ENCODE measurements at places on chromosomes 5 and 9.

- no peak for DNase-seq
These were observed 248.7 kb downstream of the SEMA5A start for GRCh38 chr5:9297134-9297533.

DNA sequence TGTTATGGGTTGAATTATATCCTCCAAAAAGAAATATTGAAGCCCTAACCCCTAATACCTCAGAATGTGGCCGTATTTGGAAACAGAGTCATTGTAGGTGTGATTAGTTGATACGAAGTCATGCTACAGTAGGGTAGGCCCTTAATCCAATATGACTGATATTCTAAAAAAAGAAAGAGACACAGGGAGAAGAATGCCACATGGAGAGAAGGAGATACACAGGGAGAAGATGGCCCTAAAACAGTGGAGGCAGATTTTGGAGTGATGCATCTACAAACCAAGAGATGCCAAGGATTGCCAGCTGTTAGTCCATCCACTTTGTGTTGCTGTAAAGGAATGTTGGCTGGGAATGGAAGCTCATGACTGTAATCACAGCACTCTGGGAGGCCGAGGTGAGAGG is 21.3 kb downstream of the ARRDC3 start:
- no peak for DNase-seq

GRCh38 chr5:134086943-134087305 is 27.6 kb upstream of the TCF7 start:
- no peak for DNase-seq

- no peak for DNase-seq
These were observed 10.2 kb upstream of the SLC46A2 start for GRCh38 chr9:112900901-112901300.

- DNase-seq: no peak
These were observed 49.2 kb upstream of the AGXT2 start for GRCh38 chr5:35096932-35097331.

Measured in left forelimb (tissue), 1 donor.